Prostate gland (tissue), 2 donors: ENCODE measurements at places on chromosomes 16 and 17. TPM values are rescaled to one million over a fixed set of nuclear protein-coding genes. Genes with fewer than 3 reads are reported as not detected.

Gene ZFP1
- 9.8 TPM for total RNA-seq

Gene KRT20
- total RNA-seq, result not detected

Gene MYCBPAP
- total RNA-seq, result 0.14 TPM

GRCh38 chr17:48732688-48733629 lies 4.4 kb upstream of the HOXB13 start:
- peak overlapping the region; percentile 92 for H3K27ac ChIP-seq
- no peak for DNase-seq
- no peaks in the 10 kb centered on the region for H3K27me3 ChIP-seq
- peaks cover 17% of the 10 kb centered on the region for H3K4me1 ChIP-seq
- H3K4me3 ChIP-seq, result peak overlapping the region; percentile 13

DNA sequence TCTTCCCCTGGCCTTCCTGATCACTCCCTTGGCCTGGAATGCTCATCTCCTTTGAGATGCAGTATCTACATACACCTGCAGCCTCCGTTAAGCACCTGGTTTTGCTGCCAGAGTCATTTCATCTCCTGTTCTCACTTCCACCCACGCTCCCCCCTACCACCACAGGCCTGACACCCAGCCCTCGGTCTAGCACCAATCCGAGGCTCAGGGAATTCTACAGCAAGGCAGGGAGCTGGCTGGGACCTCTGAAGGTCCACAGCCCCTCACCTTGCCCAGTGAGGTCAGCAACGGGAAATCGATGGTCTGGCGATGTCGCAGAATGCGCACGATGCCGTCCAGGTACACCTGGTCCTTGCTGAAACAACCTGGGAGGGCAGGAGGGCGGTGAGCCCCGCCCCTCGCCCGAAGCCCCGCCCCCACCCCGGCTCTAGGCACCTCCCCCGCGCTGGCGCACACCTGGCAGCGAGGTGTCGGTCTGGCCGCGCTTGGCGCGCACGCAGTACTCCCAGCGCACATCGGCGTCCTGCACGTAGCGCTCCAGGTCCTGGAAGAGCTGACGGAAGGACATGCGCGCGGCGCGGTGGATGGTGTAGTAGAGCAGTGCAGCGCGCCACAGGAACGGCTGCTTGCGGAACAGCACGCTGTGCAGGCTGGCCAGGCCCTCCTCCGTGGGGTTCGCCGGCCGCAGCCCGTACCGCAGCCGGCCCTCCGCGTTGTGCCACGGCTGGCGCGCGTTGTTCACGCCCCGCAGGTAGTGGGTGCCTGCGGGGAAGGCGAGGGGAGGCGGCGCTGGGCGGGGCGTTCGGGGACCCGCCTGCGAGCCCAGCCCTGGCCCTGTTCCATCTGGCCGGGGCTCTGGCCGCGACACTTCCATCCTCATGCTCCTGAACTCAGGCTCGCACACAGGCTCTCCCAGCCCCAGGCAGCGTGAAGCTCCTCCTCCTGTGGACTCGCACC lies 5.7 kb downstream of the MATCAP1 start:
- H3K4me3 ChIP-seq, result peak overlapping the region; percentile 32
- H3K4me1 ChIP-seq, result peaks cover 15% of the 10 kb centered on the region
- no peaks in the 10 kb centered on the region for H3K27me3 ChIP-seq
- H3K36me3 ChIP-seq, result no peaks in the 10 kb centered on the region
- peak; percentile 85 for DNase-seq

- DNase-seq, result no peak
- H3K4me3 ChIP-seq, result no peak overlapping the region
- H3K36me3 ChIP-seq, result no peaks in the 10 kb centered on the region
Measured at GRCh38 chr17:31266042-31266441, 31.0 kb downstream of the OMG start.

- no peak overlapping the region for H3K27ac ChIP-seq
- no peaks in the 10 kb centered on the region for H3K27me3 ChIP-seq
- no peak for DNase-seq
- H3K4me1 ChIP-seq, result no peaks in the 10 kb centered on the region
- no peaks in the 10 kb centered on the region for H3K36me3 ChIP-seq
Measured at GRCh38 chr17:74512036-74512435, 19.2 kb downstream of the CD300LB start.

GRCh38 chr17:43689131-43689530 lies 27.4 kb upstream of the MEOX1 start:
- H3K4me1 ChIP-seq, result no peaks in the 10 kb centered on the region
- no peak overlapping the region for H3K27ac ChIP-seq
- no peak for DNase-seq
- no peak overlapping the region for H3K4me3 ChIP-seq

DNA sequence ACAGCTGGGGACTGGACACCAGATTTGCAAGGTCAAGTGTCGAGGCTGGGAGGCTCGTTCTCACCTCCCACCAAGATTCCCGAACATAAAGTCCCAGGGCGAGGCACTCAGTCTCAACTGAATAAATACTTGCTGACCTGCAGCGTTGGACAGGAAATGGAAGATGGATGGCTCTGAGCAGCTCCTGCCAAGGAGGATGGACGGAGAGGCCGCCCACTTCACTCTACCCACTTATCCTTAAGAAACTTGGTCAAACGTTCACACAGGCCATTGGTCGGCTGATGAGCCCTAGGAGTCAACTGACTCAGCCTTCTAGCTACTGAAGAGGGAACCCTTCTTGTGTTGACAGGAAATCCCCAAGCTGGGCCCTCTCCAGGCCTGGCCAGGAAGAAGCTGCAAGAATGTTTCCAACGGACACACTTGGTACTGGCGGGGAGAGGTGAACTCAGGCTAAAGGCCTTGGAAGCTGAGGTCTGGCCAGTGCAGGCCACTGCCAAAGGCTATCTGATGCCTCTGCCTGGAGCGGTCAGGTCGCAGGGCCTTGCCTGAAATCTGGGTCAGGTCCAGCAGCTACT lies 50.0 kb downstream of the VAC14 start:
- peak overlapping the region; percentile 84 for H3K27ac ChIP-seq
- peaks cover 37% of the 10 kb centered on the region for H3K4me1 ChIP-seq
- no peaks in the 10 kb centered on the region for H3K36me3 ChIP-seq
- DNase-seq, result no peak
- H3K4me3 ChIP-seq, result no peak overlapping the region

- H3K27ac ChIP-seq, result peak overlapping the region; percentile 49
- H3K4me3 ChIP-seq, result no peak overlapping the region
- H3K36me3 ChIP-seq, result no peaks in the 10 kb centered on the region
- H3K4me1 ChIP-seq, result no peaks in the 10 kb centered on the region
- no peaks in the 10 kb centered on the region for H3K27me3 ChIP-seq
- peak; percentile 83 for DNase-seq
Measured at GRCh38 chr17:2244545-2245525, 58.8 kb downstream of the SMG6 start.

- H3K36me3 ChIP-seq, result no peaks in the 10 kb centered on the region
- no peak for DNase-seq
- no peak overlapping the region for H3K4me3 ChIP-seq
- no peaks in the 10 kb centered on the region for H3K4me1 ChIP-seq
- H3K27ac ChIP-seq, result no peak overlapping the region
Measured at GRCh38 chr16:5026664-5027063, 7.1 kb downstream of the NAGPA start.

DNA sequence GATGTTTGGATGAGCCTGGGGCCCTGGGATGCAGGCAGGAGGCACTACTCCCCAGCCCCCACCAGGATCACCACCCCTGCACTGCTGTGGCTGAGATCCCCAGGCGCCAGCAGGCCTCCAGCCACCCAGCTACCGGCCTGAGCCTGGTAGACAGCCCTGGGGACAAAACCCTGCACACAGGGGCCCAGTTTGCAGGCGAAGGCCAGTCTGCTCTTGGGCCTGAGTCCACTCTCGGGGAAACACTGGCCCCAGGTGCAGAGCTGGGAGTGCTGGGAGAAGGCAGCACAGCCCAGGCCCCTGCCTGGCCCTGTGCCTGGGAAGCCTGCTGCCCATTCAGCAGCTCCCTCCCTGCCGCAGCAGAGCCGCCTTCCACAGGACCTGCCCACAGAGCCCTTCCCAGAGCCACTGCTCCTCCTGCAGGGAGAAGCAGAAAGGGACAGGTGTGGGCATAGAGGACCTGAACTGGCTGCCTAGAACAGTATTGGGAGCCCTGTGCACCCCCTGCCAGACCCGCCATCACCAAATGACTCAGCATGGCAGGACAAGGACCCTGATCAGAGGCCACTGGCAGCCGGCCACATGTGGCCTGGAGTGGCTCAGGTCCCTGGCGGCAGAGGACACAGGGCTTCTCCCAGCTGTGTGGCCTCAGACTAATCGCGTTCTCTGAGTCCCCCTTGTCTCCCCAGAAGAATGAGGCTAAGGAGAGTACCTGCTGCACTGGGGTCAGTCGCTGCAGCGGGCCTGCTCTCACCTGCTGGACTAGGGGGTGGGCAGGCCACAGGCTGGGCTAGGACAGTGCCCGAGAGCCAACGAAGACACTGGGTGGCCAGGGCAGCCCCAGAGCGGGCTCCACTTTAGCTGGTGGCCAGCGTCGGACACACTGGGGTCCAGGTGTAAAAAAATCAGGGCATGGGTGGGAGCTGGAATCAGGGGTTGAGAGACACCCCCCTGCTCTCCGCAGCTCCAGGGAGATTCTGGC lies 10.7 kb downstream of the MSRB1 start:
- no peaks in the 10 kb centered on the region for H3K27me3 ChIP-seq
- no peak overlapping the region for H3K4me3 ChIP-seq
- no peak for DNase-seq
- H3K27ac ChIP-seq, result no peak overlapping the region
- H3K4me1 ChIP-seq, result no peaks in the 10 kb centered on the region

GRCh38 chr17:45868276-45868675 lies 23.6 kb downstream of the SPPL2C start:
- H3K4me1 ChIP-seq, result no peaks in the 10 kb centered on the region
- DNase-seq, result no peak
- H3K4me3 ChIP-seq, result no peak overlapping the region
- H3K27me3 ChIP-seq, result peaks cover 3% of the 10 kb centered on the region

- no peaks in the 10 kb centered on the region for H3K27me3 ChIP-seq
- peak overlapping the region; percentile 45 for H3K27ac ChIP-seq
- H3K4me1 ChIP-seq, result peaks cover 14% of the 10 kb centered on the region
- H3K36me3 ChIP-seq, result no peaks in the 10 kb centered on the region
Measured at GRCh38 chr17:64781014-64781756, 119.1 kb upstream of the SMURF2 start.
